ENCODE measurements at places on chromosomes 16 and 17.
A peak's percentile ranks its signal among the peaks of the same experiment; 100 is the strongest.

DNA sequence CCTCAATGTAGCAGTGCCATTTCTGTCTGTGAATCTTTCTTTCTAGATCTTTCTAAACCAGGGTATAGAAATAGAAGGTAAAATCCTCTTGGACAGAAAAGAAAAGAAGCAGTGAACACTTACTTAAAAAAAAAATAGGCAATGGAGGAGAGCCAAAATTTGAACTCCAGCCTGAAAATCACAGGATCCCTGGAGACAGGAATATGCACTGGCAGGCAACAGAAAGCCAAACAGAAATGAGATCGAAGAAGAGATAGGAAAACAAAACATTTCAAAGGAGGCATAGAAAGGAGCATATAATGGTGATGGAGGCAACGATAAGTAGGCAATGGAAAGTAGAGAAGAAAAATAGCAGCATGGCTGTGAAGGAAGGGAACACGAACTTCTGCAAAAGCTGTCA, 253.7 kb upstream of the HSBP1 start:
- no peak for DNase-seq

GRCh38 chr16:10938796-10939648, 3.2 kb downstream of the DEXI start:
- DNase-seq: no peak

- no peak for DNase-seq
Observed at GRCh38 chr17:63431939-63432804, 13.9 kb downstream of the CYB561 start.

DNA sequence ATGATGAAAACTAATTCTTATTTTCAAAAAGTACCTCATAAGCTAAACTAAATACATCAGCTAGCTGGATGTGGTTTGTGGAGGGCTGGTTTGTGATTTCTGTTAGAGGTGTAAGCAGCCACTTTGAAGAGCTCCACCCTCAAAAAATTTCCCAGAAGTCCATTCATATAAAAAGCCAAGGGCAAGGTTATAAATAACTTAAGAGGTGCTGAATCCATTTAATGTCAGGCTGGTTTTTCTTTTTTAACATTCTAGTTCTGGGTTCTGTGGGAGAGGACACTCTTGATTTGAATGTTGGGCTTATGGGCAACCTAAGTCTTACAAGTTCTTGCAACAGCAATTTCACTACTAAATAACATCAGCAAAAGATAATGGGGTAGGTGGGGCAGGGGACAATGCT, 3.4 kb upstream of the WIPI1 start:
- DNase-seq: peak; percentile 29

GRCh38 chr16:22814711-22815105, 746 bp downstream of the HS3ST2 start:
- no peak for DNase-seq

All from activated T-helper 2 cell treated with anti-CD3 and anti-CD28 coated beads, Interferon-gamma antibody, Interleukin-2, Interleukin-4, amounts not matched to agents 10 μg/mL and 5 μg/mL and 100 μg/mL, durations not matched to agents 14 hours and 24 hours and 36 hours (primary cell).